Gastrocnemius medialis (tissue), 4 donors: ENCODE measurements at places on chromosomes 7 and 10. TPM values are rescaled to one million over a fixed set of nuclear protein-coding genes. Genes with fewer than 3 reads are reported as not detected.
A peak's percentile ranks its signal among the peaks of the same experiment; 100 is the strongest.

GRCh38 chr10:132237871-132238270 lies 51.1 kb downstream of the DPYSL4 start:
- H3K4me3 ChIP-seq = no peak overlapping the region
- no peak for DNase-seq
- H3K36me3 ChIP-seq = no peaks in the 10 kb centered on the region
- peaks cover 5% of the 10 kb centered on the region for H3K27me3 ChIP-seq
- H3K4me1 ChIP-seq = no peaks in the 10 kb centered on the region

DNA sequence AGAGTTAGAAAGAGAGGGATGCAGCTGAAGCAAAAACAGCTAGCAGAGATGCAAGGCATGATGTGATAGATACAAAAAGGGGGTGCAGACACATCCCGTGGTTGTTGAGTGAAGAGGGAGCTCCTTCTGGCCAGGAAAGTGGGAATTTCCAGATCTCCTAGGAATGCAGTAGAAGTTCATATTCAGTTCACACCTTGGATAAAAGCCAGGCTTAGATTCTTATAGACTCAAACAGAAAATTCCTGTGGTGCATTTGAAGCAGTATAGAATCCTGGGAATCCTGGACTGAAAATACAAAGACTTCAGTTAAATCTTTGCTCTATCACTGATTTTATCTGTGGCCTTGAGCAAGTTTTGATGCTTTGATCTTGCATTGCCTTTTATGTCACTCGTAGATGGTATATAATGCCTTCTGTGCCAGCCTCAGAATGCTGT lies 33.9 kb downstream of the SGPL1 start:
- no peak overlapping the region for H3K27ac ChIP-seq
- DNase-seq = no peak
- H3K4me1 ChIP-seq = peaks cover 9% of the 10 kb centered on the region

DNA sequence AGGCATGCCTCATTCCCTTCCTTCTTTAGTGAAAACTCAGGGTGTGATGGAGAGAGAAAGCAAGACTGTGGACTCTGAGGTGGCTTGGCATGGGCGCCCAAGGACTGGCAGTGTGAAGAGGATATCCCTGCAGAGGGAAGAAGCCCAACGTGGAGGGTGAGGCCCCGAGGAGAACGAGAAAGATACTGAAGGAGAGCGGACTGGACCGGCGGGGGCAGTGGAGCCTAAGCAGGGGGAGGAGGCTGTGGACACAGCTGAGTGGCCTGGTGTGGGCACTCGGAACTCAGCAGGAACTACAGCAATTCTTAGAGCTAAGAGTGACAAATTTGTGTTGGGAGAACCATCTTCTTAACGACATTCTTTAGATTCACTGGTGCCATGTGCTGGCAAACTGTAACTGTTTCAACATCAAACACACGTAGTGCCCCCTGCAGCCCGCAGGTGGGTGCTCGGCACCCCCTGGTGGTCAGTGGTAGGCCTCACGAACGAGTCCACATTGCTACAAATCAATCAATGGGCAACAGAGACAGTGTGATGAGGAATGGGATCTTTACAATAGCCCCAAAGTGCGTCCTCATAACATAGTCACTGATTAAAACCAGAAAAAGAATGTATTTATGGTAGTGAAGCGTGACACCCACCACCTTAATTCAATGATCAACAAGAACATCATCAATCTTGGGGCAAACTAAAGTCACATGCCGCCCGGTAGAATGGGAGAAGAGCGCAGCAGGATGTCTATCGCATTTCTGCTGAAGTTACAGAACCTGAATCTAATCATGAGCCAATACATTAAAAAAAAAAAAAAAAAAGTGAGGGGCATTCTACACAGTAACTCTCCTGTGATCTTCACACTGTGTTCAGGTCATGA lies 2.0 kb upstream of the SFTPA1 start:
- H3K36me3 ChIP-seq = no peaks in the 10 kb centered on the region
- H3K4me3 ChIP-seq = no peak overlapping the region

DNA sequence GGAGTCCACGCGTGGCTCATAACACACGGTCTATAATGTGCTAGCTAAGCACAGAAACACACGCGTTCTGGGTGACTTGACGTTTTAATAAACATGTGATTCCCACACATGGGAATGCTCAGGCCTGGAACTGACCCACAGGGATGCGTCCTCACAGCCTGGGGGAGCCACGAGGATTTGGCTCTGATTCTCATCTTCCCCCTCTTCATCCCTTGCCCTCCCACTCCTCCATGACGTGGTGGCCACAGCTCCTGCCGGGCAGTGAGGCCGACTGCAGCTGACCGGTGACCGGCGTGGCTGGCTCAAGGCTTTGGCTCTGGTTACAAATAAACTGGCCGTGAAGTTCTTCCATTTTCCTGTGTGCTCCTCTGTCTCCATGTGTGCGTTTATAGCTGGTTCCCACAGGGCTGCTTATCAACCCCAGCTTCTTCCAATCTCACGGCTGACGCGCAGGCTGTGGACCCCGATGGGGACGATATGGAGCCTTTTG lies 40.9 kb upstream of the KLF6 start:
- peak overlapping the region; percentile 18 for H3K4me3 ChIP-seq
- H3K27ac ChIP-seq = peak overlapping the region; percentile 91
- peaks cover 25% of the 10 kb centered on the region for H3K4me1 ChIP-seq

- H3K36me3 ChIP-seq = no peaks in the 10 kb centered on the region
- no peak overlapping the region for H3K4me3 ChIP-seq
Observed at GRCh38 chr10:131244836-131245235, 66.7 kb downstream of the TCERG1L start.

DNA sequence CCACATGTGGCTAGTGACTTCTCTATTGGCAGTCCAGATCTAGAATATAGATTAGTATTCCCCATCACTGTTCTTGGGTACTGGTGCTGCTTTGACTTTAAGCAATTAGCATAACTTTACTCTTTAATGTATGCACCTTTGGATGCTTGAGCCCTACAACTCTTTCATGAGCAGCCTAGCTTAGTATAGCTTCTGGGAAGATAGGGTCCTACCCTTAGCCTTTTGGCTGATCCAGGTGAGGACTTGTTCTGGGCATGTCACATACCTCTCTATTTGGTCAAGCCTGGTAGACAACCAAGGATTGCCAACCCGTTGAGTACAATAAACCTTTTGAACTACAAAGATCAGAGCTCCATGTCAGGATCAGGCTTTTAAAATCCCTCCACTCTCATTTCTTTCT lies 17.7 kb downstream of the PCGF5 start:
- H3K4me1 ChIP-seq = no peaks in the 10 kb centered on the region
- DNase-seq = no peak
- no peaks in the 10 kb centered on the region for H3K27me3 ChIP-seq

DNA sequence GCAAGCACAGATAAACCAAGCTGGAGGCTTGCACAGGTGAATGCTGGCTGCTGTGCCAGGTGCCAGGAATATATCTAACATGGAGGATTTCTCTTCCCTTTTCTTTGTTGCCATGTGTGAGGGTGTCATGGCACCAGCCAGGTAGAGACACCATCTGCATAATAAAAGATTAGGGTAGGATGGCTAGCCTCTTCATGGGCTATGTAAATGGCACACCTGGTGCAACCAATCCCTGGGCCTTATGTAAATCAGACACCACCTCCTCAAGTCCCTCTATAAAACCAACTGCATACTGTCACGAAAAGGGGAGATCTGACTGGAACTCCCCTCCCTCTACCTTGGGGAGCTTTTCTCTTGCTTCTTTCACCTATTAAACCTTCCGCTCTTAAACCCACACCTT lies 322.5 kb upstream of the POM121L12 start:
- H3K4me3 ChIP-seq = no peak overlapping the region
- no peak overlapping the region for H3K27ac ChIP-seq
- H3K36me3 ChIP-seq = no peaks in the 10 kb centered on the region
- DNase-seq = no peak
- no peaks in the 10 kb centered on the region for H3K4me1 ChIP-seq

- no peak for DNase-seq
- no peak overlapping the region for H3K4me3 ChIP-seq
- no peak overlapping the region for H3K27ac ChIP-seq
- no peaks in the 10 kb centered on the region for H3K36me3 ChIP-seq
Observed at GRCh38 chr10:79053481-79054202, 15.1 kb upstream of the ZMIZ1 start.

- no peak overlapping the region for H3K27ac ChIP-seq
- peaks cover 39% of the 10 kb centered on the region for H3K4me1 ChIP-seq
- H3K27me3 ChIP-seq = no peaks in the 10 kb centered on the region
- H3K4me3 ChIP-seq = no peak overlapping the region
Observed at GRCh38 chr10:50613150-50613549, 10.6 kb downstream of the SGMS1 start.

GRCh38 chr10:91239789-91240188 lies 19.3 kb downstream of the PCGF5 start:
- H3K4me1 ChIP-seq = no peaks in the 10 kb centered on the region
- no peak overlapping the region for H3K4me3 ChIP-seq
- no peaks in the 10 kb centered on the region for H3K36me3 ChIP-seq
- H3K27me3 ChIP-seq = no peaks in the 10 kb centered on the region
- no peak overlapping the region for H3K27ac ChIP-seq

DNA sequence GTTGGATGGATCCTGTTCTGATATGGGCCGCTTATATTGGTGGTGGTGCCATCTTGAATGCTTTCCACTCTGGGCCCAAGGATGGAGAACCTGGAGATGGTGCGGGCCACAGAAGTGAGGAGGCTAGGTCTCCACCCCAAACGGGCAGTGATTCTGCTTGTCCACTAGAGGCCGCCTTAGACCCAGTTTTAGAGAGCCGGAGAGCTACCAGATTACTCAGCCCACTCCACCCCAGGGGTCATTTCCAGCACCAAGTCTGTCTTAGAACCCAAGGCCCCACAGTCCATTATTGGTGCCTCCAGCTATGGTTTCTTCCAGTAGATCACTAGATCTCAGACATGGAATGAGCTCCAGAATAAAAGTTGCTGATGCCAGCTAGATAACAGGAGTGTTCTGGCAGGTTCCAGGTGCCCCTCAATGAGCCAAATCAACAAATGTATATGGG lies 11.8 kb upstream of the CAMK2G start:
- peak; percentile 74 for DNase-seq
- no peak overlapping the region for H3K4me3 ChIP-seq
- no peaks in the 10 kb centered on the region for H3K36me3 ChIP-seq

DNA sequence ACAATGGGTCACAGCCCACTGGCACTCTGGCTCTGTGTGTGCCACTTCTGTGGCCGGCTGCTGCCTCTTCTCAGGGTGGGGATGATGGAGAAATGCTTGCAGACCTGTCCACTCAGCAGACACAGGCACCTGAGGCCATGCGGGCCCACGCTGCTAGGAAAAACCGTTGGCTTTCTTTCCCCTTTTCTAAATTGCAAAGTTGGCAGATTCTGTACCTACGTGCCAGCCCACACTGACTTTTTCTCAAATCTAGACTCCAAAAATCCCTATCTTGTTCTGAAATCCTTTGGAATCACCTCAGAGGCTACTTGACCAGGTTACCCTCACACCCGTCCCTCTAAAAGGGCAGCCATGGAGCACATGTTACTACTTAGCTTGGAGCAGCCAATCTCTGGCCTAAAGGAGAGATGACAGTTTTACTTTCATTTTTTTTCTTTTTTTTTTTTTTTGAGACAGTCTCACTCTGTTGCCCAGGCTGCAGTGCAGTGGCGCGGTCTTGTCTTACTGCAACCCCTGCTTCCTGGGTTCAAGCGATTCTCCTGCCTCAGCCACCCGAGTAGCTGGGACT lies 99.4 kb downstream of the RNF216 start:
- no peak overlapping the region for H3K4me3 ChIP-seq
- no peak for DNase-seq
- peaks cover 25% of the 10 kb centered on the region for H3K4me1 ChIP-seq
- no peaks in the 10 kb centered on the region for H3K27me3 ChIP-seq
- H3K27ac ChIP-seq = no peak overlapping the region

DNA sequence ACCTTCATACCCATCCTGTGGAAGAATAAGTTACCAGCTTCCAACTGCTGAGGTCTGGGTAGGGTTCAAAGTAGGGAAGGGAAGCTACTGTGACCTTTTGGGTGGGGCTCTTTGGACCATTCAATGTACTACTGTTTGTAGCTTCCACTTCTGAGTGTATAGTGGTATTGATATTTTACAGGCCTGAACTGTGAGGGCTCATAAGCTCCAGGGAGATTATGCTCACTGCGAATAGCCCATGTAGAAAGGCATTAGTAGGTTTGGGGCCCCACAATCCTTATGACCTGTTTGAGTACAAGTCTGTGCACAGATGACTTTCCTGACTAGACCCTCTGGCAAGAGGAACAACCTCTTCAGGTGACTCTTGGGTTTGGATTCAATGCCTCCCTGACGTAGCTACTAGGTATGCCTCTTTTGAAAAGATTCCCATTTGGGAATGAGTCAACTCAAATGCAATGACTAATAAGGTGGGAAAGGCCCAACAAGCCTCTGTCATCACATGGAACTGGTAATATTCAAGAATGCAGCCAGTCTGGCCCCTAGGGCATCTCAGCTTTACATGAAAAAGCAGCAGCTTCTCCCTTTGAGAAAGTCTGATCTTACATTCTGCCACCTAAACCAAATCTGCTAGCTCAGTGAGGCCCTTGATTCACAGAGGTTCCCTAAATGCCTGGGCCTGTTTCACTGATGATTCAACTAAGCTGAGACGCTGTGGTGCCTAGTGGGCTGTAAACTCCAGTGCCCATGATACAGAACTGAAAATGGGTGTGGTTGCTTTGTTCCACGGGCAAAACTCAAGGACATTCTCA lies 79.8 kb downstream of the ABI1 start:
- peak; percentile 3 for DNase-seq
- H3K36me3 ChIP-seq = no peaks in the 10 kb centered on the region
- no peak overlapping the region for H3K27ac ChIP-seq

The TCERG1L gene
- not detected for total RNA-seq

The ASB4 gene
- 1.4 TPM for total RNA-seq

The PLCE1 gene
- total RNA-seq = 2.7 TPM

The GCK gene
- not detected for total RNA-seq

The HOXA2 gene
- total RNA-seq = 0.29 TPM

The SORCS1 gene
- 0.36 TPM for total RNA-seq

The LLCFC1 gene
- not detected for total RNA-seq
